Retina (tissue), 1 donor: ENCODE measurements at places on chromosomes 3 and 15.

- DNase-seq = no peak
Measured at GRCh38 chr3:195319060-195319459, 48.1 kb upstream of the XXYLT1 start.

DNA sequence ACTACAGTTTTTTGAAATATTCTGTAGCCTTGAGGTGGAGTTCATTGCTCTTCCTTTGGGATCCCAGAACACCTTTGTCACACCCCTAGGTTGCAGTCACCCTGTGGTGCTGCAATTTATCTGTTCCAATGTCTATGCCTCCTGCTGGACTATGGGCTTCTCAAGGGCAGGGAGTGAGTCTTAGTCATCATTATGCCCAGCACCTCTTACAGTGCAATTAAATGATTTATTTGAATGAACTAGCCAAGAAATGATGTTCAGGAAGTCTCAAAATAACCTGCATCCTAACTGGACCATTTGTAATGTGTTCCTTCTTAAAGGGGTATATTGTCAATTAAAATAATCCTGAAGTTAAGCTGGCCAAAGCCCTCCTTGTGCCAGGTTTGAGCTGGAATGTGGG lies 28.5 kb downstream of the SHC4 start:
- DNase-seq = no peak

GRCh38 chr3:54270816-54271526 lies 148.6 kb downstream of the CACNA2D3 start:
- no peak for DNase-seq

DNA sequence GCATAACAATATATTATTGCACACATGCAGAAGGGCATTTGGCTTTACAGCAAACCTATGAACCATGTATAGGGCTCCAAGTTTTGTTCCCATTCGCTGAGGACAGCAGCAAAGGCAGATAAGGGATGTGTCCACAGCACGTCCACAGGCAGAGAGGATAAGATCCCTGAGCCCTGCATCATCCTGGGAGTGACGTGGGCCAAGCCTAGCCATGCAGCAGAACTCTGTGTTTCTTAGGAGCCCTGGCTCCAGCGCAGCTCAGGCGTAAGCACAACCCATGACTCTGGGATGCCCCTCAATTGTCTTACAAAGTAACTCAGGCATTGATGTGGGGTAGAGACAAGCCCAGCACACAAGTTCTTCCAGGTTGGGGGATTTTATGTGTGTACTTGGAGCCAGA lies 194.3 kb upstream of the CTDSPL start:
- DNase-seq = no peak

DNA sequence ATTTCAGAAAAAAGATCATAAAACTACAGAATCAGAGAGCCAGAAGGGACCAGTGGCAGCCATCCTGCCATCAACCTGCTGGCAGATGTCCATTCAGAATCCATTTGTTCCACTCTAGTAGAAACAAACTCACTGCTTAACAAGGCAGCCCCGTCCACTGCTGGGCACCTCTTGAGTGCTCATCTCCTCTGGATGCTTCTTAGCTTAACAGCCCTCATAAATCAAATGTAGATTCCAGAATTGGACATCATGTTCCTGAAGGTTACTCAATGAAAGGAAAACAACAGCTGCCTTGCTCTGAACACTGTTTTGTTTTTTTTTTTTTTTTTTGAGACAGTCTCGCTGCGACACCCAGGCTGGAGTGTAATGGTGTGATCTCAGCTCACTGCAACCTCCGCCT lies 37.3 kb downstream of the ABCC5 start:
- DNase-seq = no peak

DNA sequence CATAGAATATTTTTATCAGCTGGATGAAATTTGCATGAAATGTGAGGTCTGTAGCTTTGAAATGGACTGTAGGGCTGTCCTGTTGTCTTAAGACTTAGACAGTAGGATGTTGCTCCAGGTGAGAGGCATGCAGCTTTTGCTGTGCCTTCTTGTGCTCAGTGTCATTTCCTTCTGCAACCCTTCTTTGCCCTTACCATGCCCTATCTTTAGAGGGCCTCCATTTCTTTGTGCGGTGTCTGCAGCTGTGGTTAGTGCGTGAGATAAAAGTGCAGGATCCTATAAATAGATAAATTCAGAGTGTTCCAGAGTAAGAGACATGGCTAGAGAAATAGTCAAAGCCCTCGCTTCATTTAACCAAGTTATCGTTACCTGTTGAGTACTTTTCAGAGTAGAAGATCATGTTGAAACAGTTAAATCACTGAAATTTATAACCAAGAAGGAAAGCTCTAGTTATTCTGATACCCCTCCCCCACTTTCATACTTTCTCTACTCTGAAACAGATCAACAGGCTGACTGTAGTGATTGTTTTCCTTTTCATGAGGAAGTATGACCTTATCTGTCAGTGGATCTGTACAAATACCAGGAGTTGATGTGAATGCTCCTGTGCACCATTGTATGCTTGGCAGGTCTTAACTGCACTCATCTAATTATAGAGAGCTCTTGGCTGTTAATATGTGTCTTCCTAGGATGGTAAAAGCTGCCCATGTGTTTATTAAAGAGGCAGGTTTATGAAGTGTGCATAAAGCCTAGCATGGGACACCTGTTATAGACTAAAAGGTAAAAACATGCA lies 18.2 kb downstream of the EIF3J start:
- DNase-seq = no peak

DNA sequence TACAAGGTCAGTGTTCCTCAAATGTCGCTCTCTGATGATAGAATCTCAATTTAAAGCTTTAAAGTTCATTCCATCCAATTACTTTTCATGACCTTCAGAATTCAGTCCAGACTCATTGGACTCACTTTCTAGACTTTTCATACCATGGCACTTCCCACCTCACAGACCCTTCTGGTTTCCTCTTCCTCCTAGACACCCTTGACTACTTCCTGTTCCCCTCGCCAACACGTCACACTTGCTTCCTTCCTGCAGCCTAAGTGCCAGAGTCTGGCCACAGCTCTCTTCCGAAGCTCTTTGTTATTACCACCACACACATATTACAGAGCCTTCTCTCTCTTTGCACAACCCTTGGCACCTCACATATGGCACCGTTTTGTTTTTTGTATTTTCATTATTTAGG lies 59.1 kb upstream of the UMPS start:
- DNase-seq = no peak
